ENCODE measurements at places on chromosomes 13 and 19.

- no peak for DNase-seq
These were observed 526.9 kb downstream of the MYO16 start for GRCh38 chr13:109156181-109156935.

- DNase-seq, result no peak
These were observed 4.7 kb downstream of the SIGLEC7 start for GRCh38 chr19:51146751-51147150.

- DNase-seq, result no peak
These were observed 210.7 kb upstream of the EDNRB start for GRCh38 chr13:78129359-78129758.

DNA sequence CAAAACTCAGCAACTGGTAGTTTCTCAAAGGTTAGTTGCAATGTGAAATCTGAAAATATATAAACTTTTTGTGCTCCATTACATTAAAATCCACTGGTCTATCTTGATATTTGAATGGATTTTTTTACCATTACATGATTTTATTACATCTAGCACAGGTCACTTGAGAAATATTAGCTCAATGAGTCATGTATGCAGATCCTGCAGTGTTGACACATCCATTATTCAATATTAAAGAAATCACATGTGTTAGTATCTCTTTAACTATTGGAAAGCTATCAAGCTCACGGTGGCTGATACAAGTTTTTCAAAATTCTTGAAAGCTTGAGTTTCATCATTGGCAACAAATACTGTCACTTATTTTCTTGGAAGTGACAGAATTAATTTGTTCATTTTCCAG, 373.9 kb upstream of the TSHZ3 start:
- no peak for DNase-seq

DNA sequence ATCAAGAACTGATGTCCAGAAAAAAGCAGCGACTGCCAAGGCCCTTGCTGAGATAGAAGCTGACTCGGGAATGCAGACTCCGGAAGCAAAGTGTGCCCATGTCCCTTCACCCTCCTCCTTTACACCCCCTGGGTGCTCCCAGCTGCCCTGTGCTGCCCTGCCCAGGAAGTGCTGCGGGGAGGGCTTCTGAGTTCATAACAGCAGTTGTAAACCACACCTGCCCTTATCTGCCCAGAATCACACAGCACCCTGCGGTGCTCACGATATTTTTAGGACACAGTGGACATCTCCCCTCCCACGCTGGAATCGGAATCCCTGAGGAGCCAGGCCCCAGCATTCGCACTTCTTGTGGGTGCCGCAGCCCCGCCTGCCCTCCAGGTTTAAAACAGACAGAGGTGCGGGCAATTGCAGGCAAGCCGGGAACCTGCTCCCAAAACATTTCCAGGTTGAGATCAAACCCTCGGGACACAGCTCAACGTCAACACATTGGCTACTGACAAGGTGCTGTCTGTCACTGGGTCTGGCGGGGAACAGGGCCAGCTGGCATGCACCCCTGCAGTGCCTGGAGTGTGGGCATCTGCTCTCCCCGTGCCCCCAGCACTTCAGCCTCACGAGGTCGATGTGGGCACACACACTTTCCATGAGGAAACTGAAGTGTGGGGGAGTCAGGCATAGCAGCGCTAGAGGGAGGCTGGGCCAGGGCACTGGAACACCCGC, 36.8 kb downstream of the RAB20 start:
- no peak for DNase-seq

DNA sequence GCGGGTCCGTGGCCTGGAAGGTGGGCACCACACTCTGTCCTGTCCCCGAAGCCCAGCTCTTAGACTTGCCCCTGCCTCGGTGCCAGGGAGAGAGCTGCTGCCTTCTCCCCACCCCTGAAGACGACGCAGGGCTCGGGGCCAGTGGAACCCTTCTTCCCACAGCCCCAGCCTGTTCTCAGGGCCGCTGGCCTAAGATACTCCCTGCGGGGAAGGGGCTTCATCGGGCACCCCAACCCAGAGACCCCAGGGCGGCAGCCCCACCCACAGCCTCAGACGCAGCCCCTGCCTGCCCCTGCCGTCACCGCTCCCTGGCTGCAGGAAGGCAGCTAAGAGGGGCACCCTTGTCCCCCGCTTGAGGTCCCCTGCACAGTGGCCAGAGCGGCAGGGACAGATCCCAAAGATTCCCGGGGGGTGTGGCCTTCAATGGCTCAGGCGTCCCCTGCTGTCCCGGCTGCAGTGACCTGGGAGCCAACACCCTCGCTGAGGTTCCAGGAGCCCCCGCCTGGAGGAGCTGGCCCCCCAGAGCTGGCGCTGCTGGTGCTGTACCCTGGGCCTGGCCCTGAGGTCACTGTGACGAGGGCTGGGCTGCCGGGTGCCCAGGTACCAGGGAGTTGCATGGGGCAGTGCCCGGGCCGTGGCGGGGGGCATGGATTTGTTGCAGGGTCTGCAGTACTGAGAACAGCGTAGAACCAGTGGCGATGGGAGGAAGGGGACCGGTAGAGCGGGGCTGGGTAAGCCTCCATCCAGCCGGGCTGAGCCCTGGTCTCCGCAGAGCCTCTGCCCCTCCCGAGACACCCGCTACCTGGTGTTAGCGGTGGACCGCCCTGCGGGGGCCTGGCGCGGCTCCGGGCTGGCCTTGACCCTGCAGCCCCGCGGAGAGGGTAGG, 1.0 kb downstream of the AMH start:
- no peak for DNase-seq

GRCh38 chr19:19207637-19208572, 3.9 kb upstream of the NCAN start:
- no peak for DNase-seq

DNA sequence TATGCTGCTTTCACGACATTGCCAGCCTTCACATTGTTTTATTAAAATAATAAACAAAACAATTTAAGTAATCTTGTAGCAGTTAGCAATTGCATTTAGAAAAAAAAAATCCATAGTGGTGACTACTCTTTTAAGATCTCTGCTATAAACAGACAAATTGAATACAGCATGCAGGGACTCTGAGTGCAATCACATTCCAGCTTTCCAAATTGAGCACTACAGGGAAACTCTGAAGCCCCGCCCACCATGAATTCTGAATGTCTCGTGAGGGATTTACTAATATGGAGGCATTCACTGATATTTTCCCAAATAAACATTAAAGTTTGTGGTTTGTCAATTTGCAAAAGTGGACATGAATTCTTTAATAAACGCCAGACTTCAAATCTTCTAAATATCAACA, 698.8 kb downstream of the LIG4 start:
- DNase-seq, result no peak

DNA sequence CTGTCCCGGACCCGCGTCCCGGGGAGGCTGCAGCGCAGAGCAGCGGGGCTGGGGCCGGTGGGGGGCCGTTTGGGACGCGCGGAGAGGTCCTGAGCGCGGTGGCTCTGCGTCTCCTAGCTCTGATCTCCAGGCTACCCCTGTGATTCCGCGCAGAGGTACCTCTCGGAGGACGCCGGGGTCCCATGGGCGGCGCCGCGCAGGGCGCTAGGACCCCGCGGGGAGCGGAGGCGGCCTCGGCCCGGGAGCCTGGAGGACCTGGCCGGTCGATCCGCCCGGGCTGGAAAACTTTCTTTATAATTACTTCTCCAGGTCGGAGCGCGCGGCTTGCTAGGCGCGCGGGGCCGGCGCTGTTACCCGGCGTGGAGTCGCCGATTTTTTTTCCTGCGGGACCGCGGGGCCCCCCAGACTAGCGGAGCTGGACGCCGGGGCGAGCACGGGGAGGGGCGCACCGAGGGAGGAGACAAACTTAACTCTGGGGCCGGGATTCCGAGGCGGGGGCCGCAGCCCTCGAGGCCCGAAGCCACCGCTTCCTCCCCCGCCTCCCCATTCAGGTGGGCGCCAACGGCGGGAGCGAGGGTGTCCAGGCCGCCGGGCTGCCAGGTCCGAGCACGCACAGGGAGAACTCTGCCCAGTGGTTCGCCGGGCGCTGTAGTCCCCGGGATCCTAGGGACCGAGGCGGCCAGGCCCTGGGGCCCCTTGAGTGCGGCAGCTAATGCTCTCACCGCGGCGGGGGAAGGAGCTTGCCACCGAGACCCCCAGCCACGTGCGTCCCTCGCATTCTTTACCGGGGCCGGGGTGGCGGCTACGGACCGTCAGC, 848 bp upstream of the CEBPA start:
- DNase-seq, result no peak

GRCh38 chr13:26983543-26984320, 187.9 kb downstream of the USP12 start:
- DNase-seq, result no peak

DNA sequence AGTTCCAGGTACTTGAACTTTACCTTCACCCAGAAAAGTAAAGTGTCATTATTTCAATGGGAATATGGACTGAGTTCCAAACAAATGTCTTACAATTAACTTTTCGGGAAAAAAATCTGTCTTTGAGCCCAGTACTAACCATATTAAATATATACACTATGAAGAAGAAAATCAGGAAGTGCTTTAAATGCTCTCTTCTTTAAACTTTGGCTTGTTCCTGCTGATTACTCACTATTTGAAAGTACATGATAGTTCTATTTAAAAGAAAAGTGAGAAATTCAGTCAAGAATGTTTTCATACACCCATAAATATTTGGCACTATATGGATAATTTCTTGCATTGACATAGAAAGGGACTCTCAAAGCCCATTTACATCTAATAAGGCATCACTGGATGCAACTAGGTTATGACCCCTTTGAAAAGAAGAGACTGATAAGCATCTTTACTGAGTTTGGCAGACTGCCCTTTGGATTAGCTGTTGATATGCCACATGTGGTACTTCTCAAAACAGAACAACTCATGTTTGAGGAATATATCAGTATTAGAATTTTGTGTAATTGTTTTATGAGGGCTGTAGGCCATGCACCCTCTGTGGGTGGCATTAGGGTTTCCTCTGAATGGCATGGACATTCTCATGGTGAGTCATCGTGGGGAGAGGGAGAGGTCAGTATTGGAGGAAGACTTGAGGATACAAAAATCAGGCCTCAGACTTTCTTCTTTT, 25.0 kb upstream of the VWA8 start:
- no peak for DNase-seq

- DNase-seq, result no peak
These were observed 252.1 kb upstream of the STARD13 start for GRCh38 chr13:33537676-33538075.

- DNase-seq, result no peak
These were observed 71.6 kb downstream of the SHISA2 start for GRCh38 chr13:25980255-25980654.

GRCh38 chr19:6509118-6509971, 7.2 kb upstream of the TUBB4A start:
- DNase-seq, result no peak

- DNase-seq, result peak; percentile 46
These were observed 2.7 kb downstream of the JUND start for GRCh38 chr19:18278521-18279265.

DNA sequence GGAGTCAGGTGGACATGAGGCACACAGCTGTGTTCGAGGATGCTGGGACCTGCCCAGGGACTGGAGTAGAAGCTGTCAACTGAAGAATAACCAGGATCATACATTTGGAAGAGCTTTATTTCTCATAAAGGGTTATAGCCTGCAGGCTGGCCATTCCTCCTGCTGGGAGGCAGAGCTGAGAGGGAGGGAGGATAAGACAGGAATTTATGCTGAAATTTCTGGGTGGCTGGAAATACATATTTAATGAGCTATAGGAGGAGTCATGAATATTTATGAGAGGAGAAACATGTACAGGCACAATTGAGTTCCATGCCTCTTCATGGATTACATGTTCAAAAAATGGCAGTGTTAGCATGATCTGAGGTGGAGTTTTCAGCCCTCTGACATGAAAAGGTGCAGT, 151.9 kb downstream of the SHISA2 start:
- no peak for DNase-seq

- DNase-seq, result no peak
These were observed 23.8 kb downstream of the DEDD2 start for GRCh38 chr19:42193706-42194105.

DNA sequence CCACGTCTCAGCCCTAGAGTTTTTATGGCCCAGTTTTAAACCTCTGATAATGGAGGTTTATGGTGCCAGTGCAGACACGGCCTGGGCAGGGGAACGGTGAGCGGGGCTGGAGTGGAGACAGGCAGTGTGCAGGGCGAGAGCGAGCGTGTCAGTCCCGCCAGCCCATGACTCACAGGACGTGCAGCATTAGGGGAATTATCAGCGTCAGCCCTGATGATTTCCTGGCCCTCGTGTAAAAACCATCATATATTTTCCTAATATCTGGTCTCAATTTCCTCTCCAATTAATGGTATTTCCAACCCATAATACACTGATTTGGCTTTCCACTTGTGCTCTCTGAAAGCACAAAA, 104.6 kb upstream of the VSTM2B start:
- no peak for DNase-seq

GRCh38 chr19:31338069-31338776, 11.0 kb downstream of the TSHZ3 start:
- no peak for DNase-seq

DNA sequence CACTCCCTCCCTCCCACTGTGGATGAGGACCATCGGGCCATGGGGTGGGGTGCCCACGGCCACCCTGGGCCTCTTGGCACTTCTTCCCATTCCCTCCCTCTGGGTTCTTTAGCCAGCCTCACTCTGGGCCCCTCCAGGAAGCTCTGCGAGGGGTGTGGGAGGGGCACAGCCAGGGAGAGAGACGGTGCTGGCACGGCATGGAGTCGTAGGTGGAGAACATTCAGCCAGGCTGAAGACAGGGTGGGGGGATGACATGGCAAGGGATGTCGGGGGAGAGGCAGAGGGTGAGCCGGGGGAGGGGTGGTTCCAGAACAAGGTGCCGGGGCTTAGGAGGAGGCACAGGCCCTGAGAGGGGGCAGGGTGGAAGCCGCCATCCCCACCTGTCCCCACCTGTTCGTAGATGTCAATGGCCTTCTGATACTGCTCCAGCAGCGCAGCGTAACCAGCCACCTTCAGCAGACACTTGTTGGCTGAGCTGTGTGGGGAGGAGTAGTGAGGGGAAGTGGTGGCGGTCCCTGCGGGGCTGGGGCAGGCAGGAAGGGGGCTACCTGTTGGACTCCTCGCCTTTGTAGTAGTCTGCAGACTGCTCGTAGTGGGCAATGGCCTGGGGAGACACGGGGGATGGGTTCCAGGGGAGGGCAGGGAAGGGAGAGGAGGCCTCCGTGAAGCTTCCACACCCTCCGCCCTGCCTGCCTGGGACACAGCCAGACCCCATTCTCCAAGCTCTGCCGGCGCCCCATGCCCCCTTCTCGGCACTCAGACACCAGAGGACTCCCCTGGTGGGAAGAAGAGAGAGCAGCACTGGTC, 8.8 kb upstream of the KPTN start:
- DNase-seq, result no peak

DNA sequence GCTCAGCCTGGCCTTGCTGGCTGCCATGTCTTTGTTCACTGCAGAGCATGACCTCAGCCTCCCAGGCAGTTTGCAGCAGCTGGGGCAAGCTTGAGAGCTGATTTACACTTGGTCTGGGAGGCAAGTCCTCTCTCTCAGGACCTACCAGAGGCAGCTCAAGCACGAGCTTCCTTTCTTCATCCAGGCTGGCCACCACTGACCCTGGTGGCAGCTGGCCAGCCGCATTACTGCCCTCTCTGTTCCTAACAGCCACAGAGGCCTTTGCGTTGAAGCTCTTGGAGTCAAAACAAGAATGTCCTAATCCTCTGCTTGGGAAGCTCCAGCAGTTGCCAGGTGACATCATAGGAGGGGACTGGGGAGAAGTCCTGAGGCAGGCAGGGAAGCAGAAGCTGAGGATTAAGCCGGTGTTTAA, 85.7 kb downstream of the NUFIP1 start:
- no peak for DNase-seq
